ENCODE measurements at places on chromosomes 11 and 22.

GRCh38 chr22:50498322-50498890, 9.1 kb downstream of the LMF2 start:
- peak; percentile 50 for DNase-seq

DNA sequence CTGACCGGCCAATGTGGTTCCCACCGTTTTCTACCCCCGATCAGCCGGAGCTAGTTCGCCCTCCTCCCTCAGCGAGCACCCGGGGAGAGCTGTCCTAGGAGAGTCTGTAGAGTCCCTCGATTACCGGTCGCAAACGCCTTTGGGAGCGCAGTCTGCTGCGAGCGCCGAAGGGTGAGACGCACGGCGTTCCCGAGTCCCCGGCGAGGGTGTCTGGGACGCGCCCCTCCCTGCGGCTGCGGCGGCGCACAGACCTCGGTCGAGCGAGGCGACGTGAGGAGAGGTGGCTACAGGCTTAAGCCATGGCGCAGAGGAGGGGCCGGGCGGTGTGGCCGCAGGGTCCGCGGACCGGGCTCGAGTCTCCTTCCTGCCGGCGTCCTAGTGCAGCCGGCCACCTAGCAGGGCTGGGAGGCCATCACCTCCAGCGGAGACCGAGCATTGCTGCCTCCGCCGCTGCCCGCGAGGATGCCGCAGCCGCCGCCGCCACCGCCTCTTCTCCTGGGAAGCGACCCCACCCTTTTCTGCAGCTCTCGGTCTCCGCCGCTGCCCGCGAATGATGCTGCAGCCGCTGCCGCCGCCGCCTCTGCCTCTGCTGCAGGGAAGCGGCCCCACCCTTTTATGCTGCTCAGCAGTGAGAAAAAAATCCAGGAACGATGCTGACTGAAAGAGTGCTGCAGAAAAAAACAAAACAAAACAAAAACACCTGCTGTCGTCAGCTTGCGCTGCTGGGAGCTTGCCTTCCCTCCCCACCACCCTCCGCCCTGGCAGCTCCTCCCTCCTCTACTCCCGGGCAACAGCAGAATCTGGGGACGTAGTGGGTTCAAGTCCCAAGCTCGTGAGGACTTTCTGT, at the start of gene MAP6:
Gene MAP6, minus strand, starts transcription at position 588 of the 847 bp plus-strand sequence. CDS start 669 bp downstream, outside the sequence.
- no peak for DNase-seq

GRCh38 chr22:30239488-30240405, 6.8 kb downstream of the LIF start:
- DNase-seq: no peak

DNA sequence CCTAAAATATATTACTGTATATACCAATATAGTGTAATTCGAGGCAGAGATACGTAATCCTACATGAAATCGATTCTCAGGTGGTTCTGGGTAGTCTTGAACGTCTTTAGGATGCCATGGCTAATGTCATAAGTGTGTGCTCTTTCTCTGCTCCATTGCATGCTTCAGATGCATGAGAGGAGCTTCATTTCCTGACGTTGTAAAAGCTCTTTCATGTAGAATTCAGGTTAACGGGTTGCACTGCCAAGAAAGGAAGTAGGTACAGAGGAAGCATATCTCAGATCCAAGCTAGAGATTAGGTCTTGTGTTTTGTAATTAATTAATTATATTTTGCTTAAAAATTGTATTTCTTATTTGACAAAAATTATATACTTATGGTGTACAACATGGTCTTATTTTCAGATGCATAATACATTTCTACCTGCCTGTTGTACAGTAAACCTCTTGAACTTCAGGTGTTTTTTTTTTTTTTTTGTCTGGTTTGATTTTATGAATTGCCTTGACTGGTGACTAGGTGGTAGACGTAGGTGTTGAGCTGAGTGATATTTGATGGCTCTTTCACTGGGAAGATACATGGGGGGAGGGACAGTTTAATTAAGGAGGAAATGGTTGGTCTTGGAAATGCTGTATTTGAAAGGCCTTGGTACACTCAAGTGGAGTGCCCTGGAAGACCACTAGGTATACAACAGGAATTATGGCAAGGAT, 9.3 kb downstream of the NUP50 start:
- peak; percentile 92 for DNase-seq

DNA sequence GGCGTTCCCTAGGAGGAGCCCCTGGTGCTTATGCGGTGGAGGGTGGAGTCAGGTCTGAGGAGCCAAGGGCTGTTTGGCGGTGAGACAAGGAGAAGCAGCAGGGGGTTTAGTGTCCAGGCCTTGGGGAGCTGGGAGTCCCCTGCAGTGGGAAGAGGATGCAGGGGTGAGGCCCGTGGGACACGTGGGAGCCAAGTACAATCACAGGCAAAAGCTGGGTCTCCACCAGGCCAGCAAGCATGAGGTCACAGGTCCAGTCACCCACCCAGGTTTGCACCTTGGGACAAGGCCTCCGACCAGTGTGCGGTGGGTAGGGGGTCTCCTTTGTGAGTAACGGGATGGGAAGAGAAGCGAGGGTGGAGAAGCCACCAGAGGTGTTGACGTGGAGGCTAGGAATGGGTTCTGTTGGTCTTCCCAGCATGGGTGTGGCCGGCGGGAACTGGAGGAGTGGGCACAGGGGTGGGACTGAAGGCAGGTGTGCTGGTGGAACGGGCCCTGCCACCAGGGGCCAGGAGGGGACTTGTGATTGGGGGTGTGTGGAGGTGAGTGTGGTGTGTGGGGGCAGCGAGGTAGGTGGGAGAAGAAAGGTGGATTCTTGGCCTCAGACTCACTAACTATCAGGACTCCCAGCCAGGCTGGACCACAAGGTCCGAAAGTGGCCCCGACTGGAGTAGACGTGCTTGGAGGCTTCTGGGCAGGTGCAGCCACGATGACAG, 953.6 kb downstream of the TBC1D22A start:
- no peak for DNase-seq

DNA sequence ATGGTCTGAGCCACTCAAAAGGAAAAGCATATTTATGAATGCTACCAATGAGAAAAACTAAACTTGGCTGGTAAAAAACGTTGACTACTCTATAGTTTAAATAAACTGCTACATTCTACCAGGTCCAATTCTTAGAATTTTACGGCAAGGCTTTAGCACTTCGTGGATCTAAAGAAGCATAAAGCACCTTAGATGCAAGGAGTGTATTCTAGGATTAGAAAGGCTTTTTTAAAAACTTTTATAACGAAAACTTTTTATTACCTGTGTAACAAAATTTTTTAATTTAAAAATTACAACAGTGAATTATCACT, 13.9 kb downstream of the PHF21A start:
- DNase-seq: no peak

DNA sequence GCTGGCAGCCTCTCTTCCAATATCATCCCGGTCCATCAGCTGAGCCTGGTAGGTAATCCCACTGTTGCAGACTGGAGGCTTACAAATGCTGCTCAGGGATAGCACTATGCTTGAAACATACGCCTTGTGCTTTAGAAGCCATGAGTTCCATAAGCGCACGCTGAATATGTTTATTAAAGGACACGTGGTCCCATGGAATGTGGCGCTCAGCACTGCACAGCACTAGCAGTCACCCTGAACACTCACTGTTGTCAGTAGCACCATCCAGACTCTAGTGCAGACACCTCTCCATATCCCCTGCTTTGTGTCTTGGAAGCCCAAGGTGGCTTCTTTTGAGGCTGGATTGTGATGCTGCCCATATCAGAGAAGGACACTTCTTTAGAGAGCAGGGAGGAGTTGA, 120.9 kb downstream of the MAML2 start:
- DNase-seq: no peak

DNA sequence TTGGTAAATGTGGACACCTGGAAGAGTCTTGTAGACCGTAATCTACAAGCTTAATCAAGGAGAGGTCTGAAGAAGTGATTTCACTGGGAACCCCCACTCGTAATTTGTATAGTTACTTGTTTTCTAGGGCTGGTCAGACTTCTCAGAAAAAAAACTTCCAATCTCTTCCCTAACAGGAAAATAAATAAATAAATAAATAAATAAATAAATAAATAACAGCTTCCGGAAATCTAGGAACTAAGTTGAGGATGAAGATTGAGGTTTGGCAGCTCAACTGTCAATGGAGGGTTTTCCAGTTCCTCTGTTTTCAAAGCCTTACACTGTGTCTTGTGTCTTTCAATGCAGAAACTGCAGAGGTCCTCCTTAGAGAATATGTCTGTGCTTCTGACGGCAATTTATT, 17.7 kb upstream of the TYR start:
- DNase-seq: no peak

GRCh38 chr11:68927280-68928135, 23.8 kb downstream of the IGHMBP2 start:
- no peak for DNase-seq

- peak; percentile 59 for DNase-seq
Measured at GRCh38 chr22:21712751-21713427, 22.7 kb downstream of the YPEL1 start.

DNA sequence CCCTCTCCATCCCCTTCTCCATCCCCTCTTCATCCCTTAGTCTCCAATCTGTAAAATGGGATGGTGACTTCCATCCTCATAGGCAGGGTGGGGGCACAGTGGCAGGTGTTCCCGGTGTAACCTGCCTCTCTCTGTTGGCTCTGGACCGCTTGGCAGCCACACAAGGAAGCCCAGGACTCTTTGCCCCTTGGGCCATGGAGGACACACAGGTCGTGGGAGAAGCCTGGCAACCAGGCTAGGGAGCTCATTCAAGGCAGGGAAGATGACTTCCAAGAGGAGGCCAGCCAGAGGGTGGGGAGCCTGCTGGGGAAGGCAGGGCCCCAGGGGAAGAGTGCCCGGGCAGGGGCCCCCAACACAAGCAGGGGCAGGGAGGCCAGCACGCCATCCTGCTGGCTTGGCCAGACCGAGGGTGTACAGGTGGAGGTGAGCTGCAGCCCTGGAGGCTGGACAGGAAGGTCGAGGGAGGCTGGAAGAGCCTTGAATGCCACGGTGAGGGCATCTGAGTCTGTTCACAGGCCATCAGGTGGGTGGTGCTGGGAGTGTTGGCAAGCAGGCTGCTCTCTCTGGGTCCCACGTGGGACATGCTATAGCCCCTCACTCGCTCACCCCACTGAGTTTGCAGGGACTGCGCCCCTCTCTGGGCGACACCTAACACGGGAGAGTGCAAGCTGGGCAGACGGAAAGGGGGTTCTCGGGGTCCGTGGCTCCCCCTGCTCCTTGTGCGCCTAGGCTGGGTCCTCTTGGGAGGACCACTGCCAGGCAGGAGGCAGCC, 15.5 kb upstream of the CTSD start:
- DNase-seq: no peak

DNA sequence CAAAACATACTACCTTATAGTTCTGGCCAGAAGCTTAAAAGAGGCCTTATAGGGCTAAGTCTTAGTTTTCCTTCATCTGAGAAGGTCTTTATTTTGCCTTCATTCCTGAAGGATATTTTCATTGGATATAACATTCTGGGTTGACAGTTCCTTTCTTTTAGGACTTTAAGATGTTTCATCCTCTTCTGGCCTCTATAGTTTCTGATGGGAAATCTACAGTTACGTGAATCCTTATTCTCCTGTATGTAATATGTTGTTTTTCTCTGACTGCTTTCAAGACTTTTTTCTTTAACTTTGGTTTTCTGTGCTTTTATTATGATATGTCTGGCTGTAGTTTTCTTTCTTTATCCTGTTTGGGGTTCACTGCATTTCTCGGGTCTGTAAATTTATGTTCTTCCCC, 48.2 kb downstream of the BCR start:
- DNase-seq: no peak

- no peak for DNase-seq
Measured at GRCh38 chr11:120511820-120512738, 531 bp downstream of the GRIK4 start.

DNA sequence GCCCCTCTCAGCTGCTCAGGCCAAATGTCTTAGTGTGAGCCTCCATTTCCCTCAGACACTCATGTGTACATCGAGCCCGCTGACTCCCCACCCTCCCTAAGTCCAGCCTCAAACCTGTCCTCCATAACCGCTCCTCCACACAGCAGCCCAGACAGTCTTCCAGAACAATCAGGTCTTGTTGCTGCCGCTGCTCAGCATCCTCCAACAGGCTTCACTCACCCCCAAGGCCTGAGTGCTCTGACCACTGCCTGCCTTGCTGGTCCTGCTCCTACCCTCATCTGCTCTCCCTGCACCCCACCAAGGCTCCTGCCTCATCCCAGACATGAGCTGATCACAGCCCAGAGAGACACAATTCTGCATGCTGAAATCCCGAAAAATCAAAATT, 17.1 kb downstream of the PSMD13 start:
- DNase-seq: no peak

DNA sequence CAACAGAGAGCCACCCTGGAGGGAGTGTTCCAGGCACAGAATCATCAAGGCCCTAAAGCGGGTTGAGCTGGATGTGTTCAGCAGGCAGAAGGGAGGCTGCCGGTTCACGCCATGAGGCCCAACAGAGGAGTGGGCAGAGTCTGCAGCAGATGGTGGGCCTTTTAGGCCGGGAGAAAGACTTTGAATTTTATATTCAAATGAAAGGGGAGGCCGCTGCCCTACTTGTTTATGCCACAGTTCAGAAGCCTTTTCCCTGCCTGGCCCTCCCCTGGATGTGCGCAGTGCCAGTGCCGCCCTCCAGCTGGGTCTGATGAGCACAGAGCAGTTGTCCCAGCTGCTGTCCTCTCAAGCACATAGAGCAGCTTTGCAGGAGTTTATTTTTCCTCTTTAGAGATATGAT, 46.9 kb upstream of the TTC12 start:
- DNase-seq: no peak

GRCh38 chr11:34750692-34751405, 130.0 kb downstream of the EHF start:
- no peak for DNase-seq
